ENCODE measurements at places on chromosomes 2 and 18.

GRCh38 chr2:148577845-148578492, 66.6 kb upstream of the EPC2 start:
- no peak for DNase-seq

GRCh38 chr18:3449512-3450011, 410 bp upstream of the TGIF1 start:
- no peak for DNase-seq

DNA sequence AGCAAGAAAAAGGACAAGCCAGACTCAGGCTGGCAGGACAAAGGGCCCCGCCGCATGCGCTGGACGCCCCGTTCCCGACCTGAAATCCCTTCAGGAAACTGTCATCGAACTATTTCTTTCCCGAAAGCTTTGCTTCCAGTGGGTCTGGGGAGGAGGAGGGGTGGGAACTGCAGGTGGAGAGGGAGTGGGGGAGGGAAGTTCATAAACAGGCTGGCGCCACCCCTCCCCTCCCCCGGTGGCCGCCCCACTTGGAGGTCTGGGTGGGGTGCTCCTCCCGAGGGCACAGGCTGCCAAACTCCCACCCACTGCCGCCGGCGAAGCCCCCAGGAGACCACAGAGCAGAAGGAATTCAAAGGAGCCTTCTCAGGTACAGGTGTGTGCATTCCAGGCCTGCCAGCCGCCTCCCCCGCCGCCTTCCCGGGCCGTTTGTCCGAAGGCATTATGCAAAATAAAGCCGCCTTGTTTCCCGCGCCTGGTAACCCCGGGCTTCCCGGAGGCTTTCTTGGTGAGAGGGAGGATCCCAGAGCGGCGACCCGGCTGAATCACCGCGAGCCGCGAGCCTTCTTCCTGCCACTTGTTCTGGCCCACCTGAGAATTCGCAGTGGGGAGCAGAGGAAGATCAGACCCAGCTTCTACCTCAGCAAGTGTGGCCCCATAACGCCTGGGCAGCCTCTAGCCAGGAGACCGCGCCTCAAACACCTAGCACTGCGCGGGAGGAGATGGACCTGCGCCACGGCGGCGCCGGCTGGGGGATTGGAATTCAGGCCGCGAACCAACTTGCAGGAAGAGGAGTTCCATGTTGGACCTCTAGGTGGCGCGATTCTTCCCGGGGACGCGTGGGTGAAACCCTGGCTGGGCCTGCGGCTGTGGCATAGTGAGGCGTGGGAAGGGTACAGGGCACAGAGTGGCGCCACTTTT, 101.9 kb downstream of the FOXI3 start:
- DNase-seq = no peak

GRCh38 chr2:237866101-237866621, 6.7 kb downstream of the RAMP1 start:
- DNase-seq = peak; percentile 49
